ENCODE measurements at places on chromosomes 2 and 18.

DNA sequence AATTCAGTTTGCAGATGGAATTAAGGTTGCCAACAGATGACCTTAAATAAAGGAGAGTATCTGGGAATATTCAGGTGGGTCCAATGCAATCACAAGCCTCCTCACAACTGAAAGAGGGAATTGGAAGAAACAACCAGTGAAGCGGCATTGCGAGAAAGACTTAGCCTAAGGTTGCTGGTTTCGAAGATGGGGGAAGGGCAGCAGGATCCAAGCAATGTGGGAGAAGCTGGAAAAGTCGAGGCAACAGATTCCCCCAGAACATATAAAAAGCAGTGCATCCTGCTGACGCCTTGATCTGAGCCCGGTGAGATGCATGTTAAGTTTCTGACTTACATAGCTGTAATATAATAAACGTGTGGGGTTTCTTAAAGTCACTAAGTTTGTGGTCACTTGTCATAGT, 162.5 kb downstream of the NDUFA10 start:
- no peak for DNase-seq

- DNase-seq, result no peak
Observed at GRCh38 chr2:187194049-187194448, 254.0 kb downstream of the CALCRL start.

DNA sequence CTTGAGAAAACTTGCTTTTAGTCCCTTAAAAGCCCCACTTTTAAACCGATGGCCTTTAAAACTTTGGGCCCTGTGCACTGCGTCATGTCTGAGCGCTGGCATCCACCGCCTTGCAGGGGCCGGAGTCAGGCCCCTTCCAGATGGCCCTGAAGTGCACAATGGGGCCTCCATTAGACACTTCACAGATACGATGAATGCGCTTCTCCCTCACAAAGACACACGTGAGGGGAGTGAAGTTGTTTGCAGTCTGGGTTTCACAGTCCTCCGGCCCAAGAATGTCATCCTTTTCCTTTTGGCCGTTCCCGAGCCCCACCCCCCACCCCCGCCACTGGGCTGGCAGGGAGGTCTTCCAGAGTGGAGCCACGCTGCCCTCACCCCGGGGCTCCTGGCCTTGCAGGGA, 415.1 kb upstream of the SALL3 start:
- no peak for DNase-seq

DNA sequence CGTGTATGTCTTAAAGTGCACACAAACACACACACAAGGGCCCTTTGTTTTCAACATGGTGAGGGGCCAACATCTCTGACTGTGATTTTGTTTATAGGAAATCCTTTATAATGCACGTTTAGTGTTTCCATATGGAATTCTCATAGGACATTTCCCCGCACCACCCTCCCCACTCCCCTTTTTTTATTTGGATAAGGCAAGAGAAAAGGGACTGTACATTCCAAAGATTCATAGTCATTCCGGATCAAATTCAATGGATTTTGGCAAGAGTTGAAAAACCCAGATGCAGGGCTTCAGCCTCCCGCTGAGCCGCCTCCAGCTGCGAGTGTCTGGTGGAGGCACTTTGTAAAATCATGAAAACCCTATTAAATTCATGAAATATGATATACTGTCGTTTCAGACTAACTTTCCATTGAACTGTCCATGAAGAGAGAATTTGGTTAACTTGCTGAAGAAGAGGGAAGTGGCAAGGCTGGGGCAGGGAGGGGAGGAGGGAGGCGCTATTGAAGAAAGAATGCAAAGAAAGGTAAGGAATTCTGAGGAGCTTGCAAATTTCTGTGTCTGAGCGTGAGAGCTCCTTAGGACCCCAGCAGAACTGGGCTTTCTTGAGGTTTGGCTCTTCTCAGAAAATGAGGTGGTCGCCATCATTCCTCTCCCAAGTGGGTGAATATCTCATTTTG, 25.8 kb upstream of the SLC14A2 start:
- DNase-seq, result no peak

DNA sequence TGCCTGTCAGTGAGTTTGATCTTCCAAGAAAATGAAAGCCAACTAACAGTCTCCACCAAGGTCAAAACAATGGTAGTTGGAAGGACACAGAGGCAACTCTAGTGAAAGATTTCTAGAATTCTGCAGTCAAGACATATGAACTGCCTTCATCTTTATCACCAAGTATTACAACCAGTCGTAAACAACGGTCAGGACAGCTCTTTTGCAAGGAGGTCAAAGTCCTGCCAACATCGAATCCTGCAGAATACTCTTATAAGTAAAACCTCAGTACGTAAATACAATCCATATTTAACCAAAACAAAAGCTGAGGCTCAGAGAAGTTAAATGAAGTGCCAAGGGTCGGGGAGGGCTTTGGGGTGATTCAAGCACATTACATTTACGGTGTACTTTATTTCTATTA, 3.1 kb downstream of the FEZ2 start:
- DNase-seq, result no peak

GRCh38 chr18:32299484-32299883, 109.6 kb downstream of the MEP1B start:
- DNase-seq, result no peak

- DNase-seq, result no peak
Observed at GRCh38 chr2:152465541-152465940, 130.6 kb downstream of the FMNL2 start.

DNA sequence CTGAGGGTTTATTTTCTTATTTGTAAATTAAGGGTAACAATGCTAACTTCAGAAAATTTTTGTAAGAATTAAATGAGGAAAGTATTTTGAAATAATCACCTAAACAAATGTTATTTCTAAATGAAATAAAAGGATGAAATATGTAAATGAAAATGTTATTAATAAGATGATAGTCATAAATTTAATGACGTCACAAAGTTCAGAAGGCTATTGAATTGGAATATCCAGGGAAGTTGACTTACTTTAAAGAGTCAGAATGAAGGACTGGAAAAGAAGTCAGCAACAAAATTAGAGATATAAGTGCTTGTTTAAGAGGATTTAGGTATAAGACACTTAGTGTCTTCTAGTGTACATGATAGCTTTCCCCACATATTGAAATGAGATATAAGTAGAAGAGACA, 732.6 kb upstream of the CDH7 start:
- DNase-seq, result no peak

DNA sequence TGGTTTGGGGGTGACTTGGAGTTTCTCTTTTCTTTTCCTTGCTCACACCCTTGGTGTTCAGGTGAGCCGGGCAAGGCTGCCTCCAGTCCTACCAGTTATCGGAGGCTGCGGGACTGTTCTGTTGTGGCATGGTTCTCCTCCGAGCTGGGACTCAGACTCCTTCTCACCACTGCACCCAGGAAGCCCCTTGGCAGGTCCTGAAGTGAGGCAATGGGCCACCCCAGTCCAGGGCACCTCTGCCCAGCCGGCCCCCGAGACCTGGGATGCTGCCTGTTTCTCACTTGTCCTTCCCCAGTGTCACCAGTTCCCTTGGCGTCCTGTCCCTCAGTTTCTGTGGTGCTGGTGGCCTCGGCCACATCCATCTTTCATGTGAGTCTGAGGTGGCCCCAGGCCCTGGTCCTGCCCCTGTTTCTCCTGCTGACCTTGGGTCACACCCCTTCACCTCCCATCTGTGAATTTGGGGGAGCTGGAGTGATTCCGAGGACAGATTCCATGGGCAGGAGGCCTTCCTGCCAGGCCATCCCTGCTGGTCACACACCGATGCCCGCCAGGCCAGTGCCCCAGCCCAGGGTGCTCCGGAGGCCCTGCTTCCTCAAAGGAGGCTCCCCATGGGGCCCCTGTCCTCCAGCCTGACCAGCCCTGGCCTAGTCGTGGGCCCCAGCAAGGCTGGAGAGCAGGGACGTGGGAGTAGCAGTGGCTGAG, 6.6 kb upstream of the KLHL30 start:
- DNase-seq, result no peak

DNA sequence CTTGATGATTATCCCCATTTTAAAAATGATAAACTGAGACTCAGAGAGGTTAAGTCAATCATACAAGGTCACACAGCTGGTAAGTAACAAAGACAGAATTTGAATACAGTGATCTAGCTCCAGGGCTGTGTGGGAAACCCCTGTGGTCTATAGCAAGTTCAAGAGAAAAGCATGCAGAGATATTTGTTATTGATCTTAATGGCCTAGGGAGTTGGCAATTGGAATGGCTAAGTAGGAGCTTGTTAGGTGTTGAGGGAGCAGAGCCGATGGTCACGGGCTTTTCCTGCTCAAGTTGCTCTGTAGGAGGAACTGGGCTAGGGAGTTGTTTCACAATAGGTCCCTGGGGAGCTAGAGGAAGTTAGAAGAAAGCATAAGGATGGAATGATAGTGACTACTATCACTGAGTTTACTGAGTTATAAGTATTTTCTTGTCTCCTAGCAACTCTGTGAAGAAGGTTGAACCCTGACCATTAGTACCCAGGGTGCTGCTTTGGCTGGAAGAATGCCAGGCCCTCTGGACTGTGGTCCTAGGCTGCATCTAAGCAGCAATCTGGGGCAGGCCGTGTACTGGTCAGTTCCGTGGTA, 30.0 kb downstream of the RNF125 start:
- DNase-seq, result no peak

DNA sequence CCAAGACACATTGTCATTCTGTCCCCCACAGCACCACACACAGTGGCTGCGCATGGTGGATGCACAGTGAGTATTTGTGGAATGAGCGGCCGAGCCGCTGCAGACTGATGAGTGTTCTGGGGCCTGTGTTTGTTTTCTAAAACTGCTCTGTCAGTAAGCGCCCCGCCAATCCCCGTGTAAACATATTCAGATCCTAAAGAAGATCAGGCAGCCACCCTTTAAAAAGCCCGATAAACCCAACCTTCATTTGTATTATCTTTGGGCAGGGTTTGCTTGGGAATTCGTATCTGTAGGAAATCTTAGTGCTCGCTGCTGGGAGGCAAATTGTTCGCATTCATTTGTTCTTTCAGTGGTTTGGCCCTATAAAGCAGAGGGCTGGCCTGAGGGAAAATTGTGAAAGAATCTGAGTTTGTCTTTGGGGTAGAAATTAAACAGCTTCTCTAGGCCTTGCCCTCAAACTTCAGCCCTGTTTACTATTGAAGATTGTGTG, 68.6 kb downstream of the TGOLN2 start:
- DNase-seq, result no peak

DNA sequence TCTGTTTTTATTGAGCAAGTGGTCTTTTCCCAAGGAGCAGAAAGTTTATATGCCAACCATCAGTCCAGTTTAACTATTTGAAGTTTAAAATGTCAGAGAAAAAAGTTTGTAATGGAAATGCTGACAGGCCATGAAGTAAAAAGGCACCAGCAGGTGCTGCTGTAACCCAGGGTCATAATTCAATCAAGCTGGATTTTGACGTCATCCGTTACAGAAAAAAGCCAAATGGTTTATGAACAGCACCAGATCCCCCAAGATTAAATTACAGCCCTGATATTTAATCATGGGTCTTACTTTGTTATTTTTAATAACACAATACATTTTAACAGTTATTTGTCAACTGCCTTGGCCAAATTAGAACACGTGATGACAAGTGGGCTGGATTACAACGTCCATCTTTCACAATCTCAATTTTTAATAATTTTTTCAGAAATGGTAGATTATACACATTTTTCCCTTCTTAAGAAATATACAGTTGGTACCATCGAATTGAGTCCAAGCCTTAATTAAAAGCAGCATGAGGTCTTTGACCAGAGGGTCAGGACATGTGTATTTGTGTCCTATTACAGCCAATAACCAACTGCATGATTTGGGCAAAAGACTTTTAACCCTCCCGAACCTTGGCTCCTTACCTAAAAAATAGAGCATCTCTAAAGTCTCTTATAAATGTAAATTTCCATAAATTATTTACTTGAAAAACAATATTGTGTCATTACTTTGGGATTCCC, 10.0 kb downstream of the TCF4 start:
- DNase-seq, result no peak

GRCh38 chr2:69518841-69519240, 81.6 kb upstream of the NFU1 start:
- no peak for DNase-seq

DNA sequence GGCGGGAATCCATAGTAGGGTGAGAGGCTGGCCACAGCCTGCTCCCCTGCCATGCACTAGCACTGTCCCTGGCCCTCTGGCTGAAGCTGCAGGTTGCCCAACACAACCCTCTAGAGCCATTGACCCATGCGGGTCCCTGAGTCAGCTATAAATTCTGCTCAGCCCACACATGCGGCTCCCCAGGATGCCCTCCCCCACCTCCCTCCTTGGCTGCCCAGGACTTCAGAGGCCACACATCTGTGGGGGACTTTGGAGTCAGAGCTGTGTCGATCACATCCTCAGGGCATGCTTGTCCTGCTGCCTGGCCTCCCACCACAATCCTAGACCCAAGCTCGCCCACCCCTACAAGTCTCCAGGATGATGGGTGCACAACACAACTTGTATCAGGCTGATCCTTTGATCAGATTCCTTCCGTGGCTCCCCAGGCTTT, 97.0 kb downstream of the TFCP2L1 start:
- DNase-seq, result no peak

GRCh38 chr2:223199531-223200515, 147.8 kb downstream of the KCNE4 start:
- no peak for DNase-seq

DNA sequence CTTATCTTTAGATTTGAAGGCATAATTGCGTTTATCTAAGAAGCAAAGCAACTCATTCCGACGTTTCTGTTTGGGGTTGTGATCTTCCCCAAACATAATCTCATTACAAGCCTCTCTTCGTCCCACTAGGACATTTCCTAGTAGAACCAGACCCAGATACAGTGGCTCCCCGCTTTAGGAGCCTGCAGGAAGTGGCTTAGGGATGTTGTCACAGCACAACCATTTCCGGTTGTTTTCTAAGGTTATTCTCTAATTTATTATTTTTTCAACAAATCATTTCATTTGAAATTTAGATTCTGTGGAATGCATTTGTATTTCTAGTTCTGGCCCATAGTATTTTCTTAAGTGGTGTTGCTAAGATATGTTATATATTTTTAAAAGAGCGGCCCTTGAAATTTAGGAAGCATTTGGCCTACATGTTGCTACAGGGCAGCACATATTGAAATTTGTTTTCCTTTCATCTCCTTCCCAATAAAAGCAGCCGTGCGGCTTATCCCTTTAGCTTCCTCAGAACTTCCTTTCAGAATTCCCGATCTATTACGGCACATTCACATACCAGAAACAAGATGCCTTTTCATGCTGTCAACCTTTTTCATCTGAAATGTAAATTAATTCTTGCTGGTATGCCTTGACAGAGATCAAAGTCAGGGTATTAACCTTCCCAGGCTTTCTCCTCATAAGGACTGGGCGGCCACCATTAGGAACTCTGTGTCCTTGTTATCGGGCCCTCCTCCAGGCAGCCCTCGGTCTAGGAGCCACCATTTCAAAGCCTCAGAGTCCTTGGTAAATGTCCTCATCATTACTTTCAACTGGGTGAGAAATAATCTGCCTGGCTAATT, 210.9 kb upstream of the SP5 start:
- no peak for DNase-seq

GRCh38 chr2:105117565-105117964, 79.7 kb downstream of the MRPS9 start:
- no peak for DNase-seq

- DNase-seq, result no peak
Observed at GRCh38 chr2:180933332-180933731, 47.1 kb upstream of the UBE2E3 start.

GRCh38 chr2:70529610-70530009, 24.0 kb downstream of the TGFA start:
- no peak for DNase-seq

GRCh38 chr2:222338374-222338773, 39.6 kb upstream of the PAX3 start:
- DNase-seq, result no peak
